Activated CD4-positive, alpha-beta memory T cell treated with anti-CD3 and anti-CD28 coated beads for 36 hours (primary cell): ENCODE measurements at places on chromosomes 16 and 17. TPM values are rescaled to one million over a fixed set of nuclear protein-coding genes. Genes with fewer than 3 reads are reported as not detected.

GRCh38 chr16:85750827-85751697, at the start of gene C16orf74:
Gene C16orf74 (minus strand): TSS chr16:85751096. CDS start chr16:85735217, 15,879 bp downstream.
- peaks cover 9% of the 10 kb centered on the region for H3K4me1 ChIP-seq
- H3K27me3 ChIP-seq: peaks cover 29% of the 10 kb centered on the region
- H3K27ac ChIP-seq: no peak within 1 kb of the TSS
- DNase-seq: no peak
- no peaks in the 10 kb centered on the region for H3K36me3 ChIP-seq

GRCh38 chr16:88015806-88016140, 64.5 kb downstream of the BANP start:
- H3K27me3 ChIP-seq: no peaks in the 10 kb centered on the region
- H3K27ac ChIP-seq: no peak overlapping the region
- H3K4me1 ChIP-seq: no peaks in the 10 kb centered on the region
- H3K36me3 ChIP-seq: peaks cover 9% of the 10 kb centered on the region
- H3K4me3 ChIP-seq: no peak overlapping the region
- no peak for DNase-seq

DNA sequence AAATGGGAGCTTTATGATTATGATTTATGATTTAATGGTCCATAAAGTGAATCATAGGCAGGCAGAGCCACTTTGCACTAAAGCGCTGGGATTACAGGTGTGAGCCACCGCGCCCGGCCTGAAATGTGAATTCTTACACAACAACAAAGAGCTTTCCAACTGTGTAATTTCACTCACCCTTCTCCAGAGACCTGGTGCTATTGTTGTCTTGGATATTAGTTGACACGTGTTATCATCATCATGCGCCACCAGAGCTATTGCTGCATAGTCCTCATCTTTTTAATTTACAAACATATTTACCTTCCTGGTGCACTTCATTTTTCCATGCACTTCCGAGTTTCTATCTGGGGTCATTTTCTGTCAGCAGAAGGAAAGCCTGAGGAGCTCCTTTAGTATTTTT, 4.8 kb upstream of the UTS2R start:
- H3K4me1 ChIP-seq: peaks cover 10% of the 10 kb centered on the region
- no peak for DNase-seq
- H3K4me3 ChIP-seq: no peak overlapping the region
- no peak overlapping the region for H3K27ac ChIP-seq

- no peaks in the 10 kb centered on the region for H3K36me3 ChIP-seq
- H3K4me1 ChIP-seq: peaks cover 22% of the 10 kb centered on the region
- no peak overlapping the region for H3K4me3 ChIP-seq
- DNase-seq: no peak
- no peak overlapping the region for H3K27ac ChIP-seq
- no peaks in the 10 kb centered on the region for H3K27me3 ChIP-seq
Observed at GRCh38 chr17:73586921-73587602, 57.2 kb downstream of the SDK2 start.

DNA sequence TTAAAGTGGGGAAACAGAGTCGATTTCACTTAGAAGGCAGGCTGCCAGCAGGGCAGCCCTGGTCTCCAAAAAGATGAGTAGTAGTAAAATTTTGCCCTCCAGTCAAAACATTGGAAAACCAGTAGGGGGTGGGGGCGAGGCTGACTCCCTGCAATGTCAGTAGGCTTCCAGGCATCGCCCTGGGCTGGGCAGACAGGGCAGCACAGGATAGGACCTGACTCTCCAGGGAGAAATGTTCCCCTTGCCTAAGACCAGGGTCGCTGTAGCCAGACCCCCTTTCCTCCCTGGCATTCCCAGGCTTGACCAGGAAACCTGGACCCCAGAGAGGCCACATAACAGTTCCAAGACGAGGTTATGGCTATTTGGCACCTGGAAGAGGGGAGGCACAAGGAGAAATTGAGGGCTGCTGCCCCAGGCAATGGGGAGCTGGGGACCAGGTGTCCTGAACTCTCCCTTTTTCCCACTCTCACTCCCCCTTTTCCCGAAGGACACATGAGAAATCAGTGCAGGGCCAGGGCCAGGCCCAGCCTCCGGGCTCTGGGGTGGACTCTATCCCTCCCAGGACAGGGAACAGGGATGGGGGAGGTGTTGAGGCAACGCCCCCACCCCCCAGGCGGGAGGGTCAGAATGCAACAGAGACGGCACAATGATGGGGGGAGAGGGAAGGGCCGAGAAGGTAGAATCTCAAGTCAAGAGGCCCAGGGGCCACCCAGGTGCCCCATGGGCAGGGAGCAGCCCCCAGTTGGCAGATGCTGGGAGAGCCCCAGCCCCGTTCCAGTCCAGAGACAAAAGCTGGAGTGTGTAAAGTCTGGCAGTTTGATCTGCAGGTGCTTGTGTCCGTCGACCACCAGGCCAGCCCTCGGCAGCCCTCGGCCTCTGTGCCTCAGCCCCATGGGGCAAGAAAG, 4.5 kb upstream of the SAMD14 start:
- no peak for DNase-seq
- peaks cover 24% of the 10 kb centered on the region for H3K4me1 ChIP-seq
- no peak overlapping the region for H3K4me3 ChIP-seq
- no peak overlapping the region for H3K27ac ChIP-seq
- H3K27me3 ChIP-seq: peaks cover 6% of the 10 kb centered on the region
- H3K36me3 ChIP-seq: peaks cover 46% of the 10 kb centered on the region

DNA sequence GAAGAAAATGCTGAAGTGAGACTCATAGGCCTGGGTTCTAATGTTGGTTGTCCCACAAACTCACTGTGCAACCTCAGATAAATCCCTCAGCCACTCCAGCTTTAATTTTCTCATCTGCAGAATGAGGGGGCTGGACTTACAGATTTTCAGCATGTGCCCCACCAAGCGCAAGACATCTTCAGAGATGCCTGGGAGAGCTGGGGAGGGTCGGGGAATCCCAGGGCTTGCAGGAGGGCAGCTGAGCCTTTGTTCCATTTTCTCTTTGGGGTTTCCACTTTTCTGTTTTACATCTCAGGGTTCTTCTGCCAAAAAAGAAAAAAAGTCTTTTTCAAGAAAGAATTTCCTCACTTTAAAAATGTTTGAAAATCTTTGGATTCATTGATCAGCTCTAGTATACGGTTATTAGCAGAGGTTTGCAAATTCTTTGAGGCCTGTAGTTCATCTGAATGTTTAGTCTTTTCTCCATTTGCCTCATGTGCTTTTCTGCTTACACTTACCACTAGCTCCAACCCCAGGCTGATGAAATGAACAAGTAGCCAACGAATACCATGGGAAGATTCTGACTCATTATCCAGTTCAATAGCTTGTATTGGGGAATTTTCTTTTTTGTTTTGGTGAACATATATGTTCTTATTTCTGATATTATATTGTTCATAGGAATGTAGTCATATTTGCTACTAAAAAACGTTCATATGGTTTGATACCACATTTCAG, 56.4 kb downstream of the CHD9 start:
- H3K27ac ChIP-seq: no peak overlapping the region
- H3K36me3 ChIP-seq: no peaks in the 10 kb centered on the region
- H3K4me1 ChIP-seq: no peaks in the 10 kb centered on the region
- H3K27me3 ChIP-seq: no peaks in the 10 kb centered on the region

GRCh38 chr16:84545114-84545737, 40.8 kb upstream of the MEAK7 start:
- H3K4me3 ChIP-seq: no peak overlapping the region
- no peak for DNase-seq
- H3K27ac ChIP-seq: no peak overlapping the region
- H3K27me3 ChIP-seq: no peaks in the 10 kb centered on the region

- DNase-seq: no peak
- H3K36me3 ChIP-seq: no peaks in the 10 kb centered on the region
- H3K27ac ChIP-seq: no peak within 1 kb of the TSS
- no peak within 1 kb of the TSS for H3K4me3 ChIP-seq
Observed at GRCh38 chr17:64448665-64449512, at the start of gene MILR1. Gene MILR1 (plus strand): TSS chr17:64449115. CDS start chr17:64449169, 54 bp downstream.

DNA sequence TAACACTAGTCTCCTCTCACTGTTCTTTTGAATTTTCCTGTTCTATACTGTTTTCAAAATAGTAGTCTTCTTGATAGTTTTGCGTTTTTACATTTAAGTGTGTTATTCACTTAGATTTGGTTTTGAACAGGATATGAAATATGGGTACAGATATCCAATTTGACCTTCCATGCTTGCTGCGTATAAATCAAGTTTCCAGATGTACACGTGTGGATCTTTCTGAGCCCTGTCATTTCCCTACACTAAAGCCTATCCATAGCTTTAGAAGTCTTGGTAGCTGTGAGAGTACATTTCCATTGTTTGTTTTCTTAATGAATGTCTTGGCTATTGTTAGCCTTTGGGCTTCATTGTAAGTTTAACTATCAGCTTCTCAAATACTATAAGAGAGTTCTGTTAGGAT, 20.4 kb downstream of the CYLD start:
- H3K4me3 ChIP-seq: no peak overlapping the region
- H3K4me1 ChIP-seq: peaks cover 87% of the 10 kb centered on the region
- H3K36me3 ChIP-seq: peaks cover 52% of the 10 kb centered on the region
- H3K27me3 ChIP-seq: no peaks in the 10 kb centered on the region
- DNase-seq: no peak

DNA sequence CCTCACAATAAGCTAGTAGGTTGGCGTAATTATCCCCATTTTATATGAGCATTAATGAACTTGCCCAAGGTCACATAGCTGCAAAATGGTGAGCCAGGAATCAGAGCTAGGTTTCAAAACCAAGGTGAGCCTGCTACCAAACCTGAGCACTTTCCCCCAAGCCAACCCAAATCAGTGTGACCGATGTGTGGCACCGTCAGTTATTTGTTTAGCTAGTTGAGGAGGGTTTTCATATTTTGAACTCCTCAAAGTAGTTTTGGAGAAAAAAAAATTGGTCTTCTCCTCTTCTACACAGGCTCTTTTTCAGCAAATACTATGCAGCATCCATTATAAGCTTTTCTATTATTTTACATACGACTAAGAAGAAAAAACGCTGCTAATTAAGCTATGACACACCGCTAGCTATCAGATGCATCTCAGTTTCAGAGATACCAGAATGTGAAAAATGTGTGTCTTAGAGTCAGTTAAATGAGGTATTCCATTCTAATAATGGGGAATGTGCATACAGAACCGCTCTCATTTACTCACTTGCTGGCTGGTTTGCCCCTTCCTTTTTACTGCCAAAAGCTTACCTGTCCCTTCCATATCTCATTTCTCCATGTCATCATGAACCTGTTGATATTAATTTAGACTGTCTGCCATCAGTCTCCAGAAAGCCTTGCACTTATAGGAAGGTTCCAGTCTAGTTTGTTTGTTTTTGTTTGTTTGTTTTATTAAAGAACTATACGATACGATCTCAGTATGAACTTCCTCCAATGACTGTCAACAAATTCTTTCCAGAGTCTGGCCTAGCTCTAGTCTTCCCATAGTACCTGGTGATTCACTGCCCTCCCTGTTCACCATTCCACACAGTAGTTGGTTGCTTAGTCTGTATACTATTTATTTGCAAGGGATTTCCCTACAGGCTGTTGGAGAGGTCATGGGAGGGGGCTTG, 2.2 kb upstream of the TBX4 start:
- DNase-seq: no peak
- H3K27ac ChIP-seq: no peak overlapping the region
- peaks cover 21% of the 10 kb centered on the region for H3K4me1 ChIP-seq
- peaks cover 40% of the 10 kb centered on the region for H3K27me3 ChIP-seq

- no peaks in the 10 kb centered on the region for H3K27me3 ChIP-seq
- no peak overlapping the region for H3K27ac ChIP-seq
- no peaks in the 10 kb centered on the region for H3K4me1 ChIP-seq
- no peak overlapping the region for H3K4me3 ChIP-seq
- no peak for DNase-seq
Observed at GRCh38 chr17:29840884-29841283, 89.1 kb downstream of the SSH2 start.

DNA sequence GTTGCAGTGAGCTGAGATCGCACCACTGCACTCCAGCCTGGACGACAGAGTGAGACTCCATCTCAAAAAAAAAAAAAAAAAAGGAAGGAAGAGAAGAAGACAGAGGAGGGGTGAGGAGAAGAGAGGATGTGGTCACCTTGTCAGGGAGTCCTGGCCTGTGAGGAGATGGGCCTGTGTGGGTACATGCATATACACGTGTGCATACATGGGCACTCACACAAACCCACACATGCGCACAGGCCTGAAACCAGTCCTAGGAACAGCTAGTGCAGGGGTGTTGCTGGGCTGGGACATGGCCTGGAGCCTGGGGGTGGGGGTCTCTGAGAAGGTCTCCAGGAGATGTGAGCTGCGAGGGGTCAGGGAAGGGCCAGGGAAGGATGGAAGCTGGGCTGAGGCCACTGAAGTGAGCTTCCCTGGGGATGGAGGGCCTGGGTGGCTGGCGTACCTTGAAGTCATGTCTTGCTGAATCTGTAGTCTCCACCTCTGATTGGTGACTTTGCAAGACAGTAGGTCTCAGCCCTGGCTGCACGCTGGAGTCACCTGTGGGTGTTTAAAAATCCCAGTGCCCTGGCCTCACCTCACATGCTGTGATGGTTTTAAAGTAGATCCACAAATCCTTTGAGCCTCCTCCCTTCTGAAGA, 72.4 kb downstream of the MRM1 start:
- H3K36me3 ChIP-seq: no peaks in the 10 kb centered on the region
- H3K4me1 ChIP-seq: peaks cover 39% of the 10 kb centered on the region
- H3K4me3 ChIP-seq: no peak overlapping the region
- no peaks in the 10 kb centered on the region for H3K27me3 ChIP-seq
- peak overlapping the region; percentile 85 for H3K27ac ChIP-seq

DNA sequence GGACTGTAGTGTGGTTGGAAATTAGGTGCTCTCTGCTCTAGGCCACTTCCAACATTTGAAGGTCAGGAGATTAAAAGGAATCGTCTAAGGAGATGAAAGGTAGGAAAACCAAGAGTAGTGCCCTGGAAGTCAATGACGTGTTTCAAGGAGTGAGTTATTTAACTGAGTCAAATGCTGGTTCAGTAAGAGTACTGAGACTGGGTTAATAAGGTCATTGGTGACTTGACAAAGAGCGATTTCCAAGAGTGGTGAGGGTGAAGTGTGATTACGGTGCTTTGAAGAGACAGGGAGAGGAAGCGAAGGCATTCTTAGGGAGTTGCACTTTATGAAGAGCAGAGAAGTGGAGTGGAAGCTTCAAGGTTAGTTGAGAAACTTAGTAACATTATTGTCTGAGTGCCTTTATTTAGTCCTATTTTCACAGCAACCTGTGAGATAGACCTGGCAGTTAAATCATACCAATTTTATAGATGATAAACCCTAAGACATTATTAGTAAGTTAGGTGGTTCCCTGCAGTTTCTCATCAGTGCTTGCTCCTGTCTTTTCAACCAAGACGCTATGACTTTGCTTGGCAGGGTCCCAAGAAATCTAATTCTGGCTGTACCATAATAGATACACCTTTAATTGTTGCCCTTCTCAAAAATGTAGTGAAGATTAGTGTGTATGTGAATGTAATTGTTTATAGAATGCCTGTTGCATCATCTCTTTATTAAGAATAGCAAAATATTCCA, 5.9 kb downstream of the ZNF207 start:
- DNase-seq: no peak
- peaks cover 61% of the 10 kb centered on the region for H3K36me3 ChIP-seq
- no peaks in the 10 kb centered on the region for H3K27me3 ChIP-seq
- H3K4me3 ChIP-seq: peak overlapping the region; percentile 0

- H3K4me1 ChIP-seq: peaks cover 52% of the 10 kb centered on the region
- DNase-seq: peak; percentile 35
- H3K27me3 ChIP-seq: peaks cover 2% of the 10 kb centered on the region
- H3K36me3 ChIP-seq: peaks cover 14% of the 10 kb centered on the region
- peak overlapping the region; percentile 100 for H3K27ac ChIP-seq
- peak overlapping the region; percentile 92 for H3K4me3 ChIP-seq
Observed at GRCh38 chr16:87951552-87952538, 611 bp downstream of the BANP start.

CA4 gene
- not detected for total RNA-seq

PRR29 gene
- total RNA-seq: 3.4 TPM

AOC2 gene
- 1.7 TPM for total RNA-seq

TUFM gene
- 221 TPM for total RNA-seq

TNRC6C gene
- total RNA-seq: 15.6 TPM
